Esophagus muscularis mucosa (tissue), 4 donors: ENCODE measurements at places on chromosomes 1 and 21.

GRCh38 chr1:209038735-209039134 lies 544.8 kb upstream of the CAMK1G start:
- DNase-seq, result no peak

- no peak for DNase-seq
Measured at GRCh38 chr1:71548398-71548890, 467.6 kb upstream of the ZRANB2 start.

DNA sequence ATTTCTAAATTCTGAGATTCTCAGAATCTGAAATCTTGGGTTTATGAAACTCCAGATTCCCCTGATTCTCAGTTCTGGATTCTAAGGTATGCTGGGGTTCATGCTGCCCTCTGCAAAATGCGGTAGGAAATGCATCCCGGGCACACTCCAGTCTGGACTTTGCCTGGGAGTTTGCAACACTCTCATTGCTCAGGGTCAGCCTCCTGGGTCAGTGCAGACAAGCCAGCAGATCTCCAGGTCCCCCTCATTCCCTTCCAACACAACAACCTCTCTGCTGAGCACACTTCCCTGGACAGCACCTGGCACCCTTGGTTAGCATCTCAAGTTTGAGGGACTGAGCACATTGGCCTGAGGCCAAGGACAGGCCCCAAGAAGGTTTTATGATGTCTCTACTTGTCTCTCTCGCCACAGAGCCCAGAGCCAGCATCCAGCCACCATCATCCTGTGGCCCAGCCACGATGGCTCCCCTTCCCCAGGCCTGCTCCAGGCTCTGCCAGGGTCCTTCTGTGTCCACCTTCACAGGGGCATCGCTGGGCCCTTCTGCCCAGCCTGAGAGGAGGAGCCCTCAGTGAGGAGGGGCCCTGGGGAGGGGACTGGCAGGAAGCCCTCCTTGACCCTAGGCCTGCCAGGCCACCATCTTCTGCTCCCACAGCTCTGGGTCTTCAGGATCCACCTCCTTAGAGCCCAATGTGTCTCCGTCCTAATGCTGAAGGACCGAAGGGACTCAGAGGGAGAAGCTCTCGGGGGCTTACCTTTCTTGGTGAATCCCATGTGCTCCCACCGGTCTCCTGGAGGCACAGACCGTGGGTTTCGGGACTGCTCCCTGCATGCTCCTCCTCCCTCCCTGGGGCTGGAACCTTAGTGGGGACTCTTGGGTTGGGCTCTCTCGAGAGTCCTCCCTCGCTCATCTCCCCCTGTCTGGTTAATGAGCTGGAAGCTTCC lies 550.7 kb downstream of the PTPRU start:
- peak; percentile 91 for DNase-seq

- no peak for DNase-seq
Measured at GRCh38 chr1:34460193-34460592, 283.5 kb downstream of the C1orf94 start.

DNA sequence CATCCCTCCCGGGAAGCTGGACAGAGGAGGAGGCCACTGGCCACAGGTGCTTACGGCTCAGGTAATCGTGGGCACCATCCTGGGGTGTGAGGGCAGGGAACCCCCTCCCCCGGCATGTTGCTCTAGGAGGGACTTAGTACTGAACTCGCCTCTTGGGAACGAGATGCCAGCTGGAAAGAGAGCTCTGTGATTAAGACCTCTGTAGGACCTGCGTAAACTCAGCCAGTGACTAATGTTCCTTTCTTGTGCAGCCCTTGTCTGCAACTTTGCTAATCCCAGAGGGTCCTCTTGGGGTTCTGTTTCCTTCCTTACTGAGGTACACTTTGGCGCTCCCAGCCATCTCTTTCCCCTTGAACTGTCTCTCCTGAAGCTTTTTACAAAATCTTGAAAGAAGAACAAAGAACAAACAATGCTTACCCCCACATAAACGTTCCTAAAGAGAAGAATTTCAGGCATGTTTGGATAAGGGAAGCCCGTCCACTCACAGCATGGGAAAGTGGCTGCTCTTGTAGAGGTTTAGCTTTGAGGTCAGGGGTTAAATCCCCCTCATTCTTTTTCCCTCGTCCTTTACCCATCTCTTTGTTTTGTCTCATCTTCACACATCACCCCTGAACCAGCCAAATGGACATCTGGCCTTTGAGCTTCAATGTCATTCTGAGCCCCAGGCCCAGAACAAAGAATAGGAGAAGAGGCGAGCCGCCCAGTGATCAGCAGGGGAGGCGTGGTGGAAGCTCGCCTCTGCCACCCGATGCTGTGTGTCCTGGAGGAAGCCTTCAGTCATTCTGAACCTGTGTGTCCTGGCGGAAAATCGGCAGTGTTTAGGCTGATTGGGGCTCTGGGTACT lies 37.4 kb downstream of the CITED4 start:
- no peak for DNase-seq

GRCh38 chr1:160519642-160520435 lies 3.2 kb downstream of the SLAMF6 start:
- no peak for DNase-seq

- no peak for DNase-seq
Measured at GRCh38 chr1:63463248-63463647, 59.8 kb downstream of the ITGB3BP start.

DNA sequence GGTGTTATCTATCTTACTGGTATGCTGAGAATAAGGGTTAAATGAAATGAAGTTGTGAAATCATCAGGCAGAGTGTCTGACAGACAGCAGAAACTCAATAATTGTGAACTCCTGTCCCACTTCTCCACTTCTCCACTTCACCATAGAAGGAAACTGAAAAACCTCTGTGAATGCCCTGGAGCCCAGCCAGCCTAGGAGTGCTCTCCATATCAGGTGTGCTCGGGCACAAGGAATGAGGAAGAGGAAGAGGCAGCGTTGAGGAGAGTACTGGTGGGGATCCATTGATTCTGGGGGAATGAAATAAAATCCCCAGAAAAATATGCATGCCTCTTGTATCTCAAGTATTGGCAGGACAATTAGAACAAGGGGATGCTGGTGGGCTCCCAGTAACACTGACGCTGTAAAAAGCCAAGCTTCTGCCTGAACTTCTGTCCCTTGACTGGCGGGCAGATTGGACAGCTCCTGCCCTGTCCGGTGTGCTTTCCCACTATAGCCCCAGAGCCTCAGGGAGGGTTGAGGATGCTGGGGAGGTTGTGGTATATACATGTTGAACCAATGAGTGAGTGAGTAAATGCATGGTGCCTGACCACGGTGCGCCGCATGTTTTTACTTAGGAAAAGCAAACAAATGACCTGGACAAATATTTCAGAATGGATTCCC lies 47.7 kb downstream of the NMNAT2 start:
- DNase-seq, result no peak

DNA sequence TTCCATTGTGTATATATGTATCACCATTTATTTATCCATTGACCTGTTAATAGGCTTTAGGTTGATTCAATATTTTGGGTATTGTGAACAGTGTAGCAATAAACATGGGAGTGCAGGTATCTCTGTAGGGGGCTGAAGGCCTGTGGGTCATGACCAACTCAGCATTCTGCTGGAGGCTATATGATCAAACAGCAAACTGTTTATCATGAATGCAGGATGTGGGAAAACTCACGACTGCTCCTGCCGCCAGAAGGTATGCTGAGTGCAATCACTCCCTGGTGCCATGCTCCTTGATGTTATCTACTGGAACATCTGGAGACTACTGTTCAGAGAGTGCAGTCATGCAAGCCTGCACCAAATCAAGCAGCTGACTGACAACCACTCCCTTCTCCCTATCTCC lies 275.2 kb downstream of the COL11A1 start:
- DNase-seq, result no peak

DNA sequence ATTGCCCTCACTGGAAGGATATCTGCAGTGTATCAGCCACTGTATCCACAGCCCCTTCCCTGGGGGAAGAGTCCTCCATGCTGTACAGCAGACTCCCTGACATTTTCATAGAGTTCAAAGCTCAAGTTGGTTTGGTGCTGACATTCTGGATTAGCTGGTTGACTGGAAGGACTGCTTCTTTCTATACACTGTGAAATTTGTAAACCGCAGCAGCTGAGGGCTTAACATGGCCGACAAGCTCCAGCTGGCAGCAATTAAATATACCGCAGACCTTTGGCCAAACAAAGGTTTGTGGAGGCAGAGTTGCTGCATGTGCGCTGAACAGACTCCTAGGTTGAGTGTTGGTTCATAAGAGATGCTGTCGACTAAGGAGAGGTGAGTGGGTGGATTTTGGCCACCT lies 126.4 kb downstream of the DHRS3 start:
- no peak for DNase-seq

DNA sequence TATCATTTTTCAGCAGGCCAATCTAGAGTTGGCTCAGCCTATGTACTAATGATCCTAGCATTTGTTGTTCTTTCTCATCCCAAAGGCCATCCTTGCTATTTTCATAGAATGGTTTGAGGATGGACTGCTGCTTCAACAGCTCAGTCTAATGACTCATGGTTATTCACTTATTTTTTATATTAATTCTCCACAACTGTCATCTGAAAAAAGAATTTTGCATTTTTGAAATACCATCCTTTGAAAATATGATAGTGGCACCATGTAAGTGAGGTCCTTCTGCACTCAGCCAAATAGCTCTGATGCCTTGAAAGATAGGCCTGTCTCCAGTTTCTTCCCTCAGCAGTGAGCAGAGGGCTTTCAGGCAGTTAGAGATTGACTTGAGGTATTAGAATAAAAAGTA lies 377.5 kb downstream of the LMO4 start:
- no peak for DNase-seq

DNA sequence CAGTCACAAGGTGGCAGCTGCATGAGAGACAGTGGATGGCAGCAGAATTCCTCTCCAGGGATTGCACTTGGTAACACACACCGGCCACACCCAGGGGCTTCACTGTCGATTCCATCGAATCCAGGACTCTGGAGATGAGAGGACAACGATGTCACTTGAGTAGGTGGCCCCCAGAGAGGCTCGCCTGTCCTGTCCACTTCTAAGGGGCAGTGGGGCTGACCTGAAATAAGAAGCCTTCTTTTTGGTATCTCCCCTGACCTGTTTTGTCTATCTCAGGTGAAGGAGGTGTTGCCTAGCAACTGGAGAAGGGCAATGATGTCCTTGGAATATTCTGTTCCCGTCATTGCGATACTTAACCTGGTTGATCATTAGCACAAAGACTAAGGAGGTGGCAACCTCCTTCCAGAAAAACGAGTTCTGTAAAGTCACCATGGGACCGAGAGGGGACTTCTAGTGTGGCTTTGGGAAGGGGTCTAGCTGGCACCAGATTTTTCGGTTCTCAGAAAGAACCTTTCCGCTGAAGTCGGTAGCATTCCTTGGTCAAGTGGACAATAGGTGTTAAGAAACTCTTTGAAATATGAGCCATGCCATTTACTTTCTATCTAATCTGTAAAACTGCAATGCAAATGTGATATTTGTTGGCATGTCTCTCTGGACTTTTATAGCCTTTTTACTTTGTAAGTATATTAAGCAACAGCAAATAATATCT lies 85.2 kb upstream of the TMPRSS2 start:
- no peak for DNase-seq
